ENCODE measurements at places on chromosomes 3 and 15.

GRCh38 chr15:38587214-38587613, 22.6 kb upstream of the RASGRP1 start:
- no peak for DNase-seq

DNA sequence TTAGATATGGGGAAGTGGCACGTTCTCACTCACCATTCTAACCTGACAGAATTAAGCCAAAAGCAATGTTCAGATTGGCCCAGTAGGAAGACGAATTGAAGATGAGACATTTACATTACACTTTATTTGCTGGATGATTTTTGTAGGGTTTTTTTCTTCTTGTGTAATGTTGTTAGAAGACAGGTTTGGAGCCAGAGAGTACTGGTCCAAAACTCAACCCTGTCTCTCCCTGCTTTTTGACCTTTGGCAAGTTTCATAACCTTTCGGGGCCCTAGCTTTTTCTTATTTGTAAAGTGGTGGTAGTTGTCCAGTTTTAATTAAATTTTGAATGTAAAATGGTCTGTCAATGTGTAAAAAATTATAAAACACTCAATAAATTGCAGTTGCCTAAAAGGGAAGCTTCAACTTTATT, 29.5 kb downstream of the PDE8A start:
- no peak for DNase-seq

DNA sequence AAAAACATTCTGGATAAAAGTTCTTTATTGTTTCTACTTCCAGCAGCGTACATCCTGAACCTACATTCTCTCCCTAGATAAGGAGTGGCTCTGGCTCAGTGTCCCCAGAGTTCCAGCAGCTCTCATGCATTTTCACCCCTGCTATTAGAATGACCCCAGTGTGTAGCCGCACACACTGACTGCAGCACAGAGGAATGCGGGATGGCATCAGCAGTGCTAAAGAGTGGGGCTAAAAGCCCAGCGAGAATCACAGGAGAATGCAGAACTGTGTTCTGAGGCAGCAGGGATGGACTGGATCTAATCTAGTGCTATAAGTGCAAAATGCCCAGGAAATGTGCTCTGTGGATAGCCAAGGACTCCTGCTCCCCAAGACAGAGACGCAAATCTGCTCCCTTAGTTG, 66.4 kb upstream of the TJP1 start:
- peak; percentile 21 for DNase-seq

- DNase-seq = no peak
Measured at GRCh38 chr15:27831384-27832236, 267.5 kb downstream of the OCA2 start.

DNA sequence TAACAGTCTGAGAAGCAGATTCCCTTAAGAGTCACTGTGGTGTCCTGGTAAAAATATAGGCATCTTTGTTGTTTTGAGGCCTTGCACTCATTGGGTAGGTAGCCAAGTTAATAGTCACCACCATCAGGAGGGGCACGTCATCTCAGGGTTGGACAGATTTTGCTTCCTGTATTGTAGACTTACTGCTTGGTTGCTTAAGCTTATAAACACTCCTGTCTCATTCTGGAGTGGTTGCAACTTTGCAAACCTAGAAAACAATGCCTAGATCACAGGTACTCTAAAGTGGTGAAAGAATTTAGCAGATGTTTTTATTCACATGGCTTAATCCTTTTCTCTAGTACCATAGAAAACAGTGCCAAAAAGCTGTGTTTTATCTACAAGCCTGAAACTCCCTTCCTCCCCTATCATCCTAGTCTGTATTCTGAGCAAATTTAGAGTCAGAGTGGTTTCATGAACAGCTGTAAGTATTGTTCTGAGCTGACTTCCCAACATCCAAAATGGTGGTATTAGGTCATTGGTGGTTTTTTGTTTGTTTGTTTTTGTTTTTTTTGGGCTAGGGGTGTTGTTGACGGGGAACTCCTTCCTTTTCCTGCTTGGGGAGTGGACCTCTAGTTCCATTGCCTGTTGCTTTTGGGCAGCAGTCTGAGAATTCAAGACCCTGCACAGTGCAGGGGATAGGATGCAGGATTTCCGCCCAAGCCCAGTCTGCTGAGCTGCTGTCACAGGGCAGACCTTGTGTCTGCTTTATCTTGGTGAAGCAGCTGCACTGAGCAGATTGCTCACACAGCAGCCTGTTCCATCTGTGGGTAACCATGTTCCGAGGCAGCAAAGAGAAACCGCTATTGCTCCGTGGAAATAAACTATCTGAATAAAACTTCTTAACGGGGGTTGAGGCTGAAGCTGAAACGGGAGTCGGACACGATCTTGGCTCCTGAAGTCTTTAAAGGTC, 202.0 kb downstream of the AKAP13 start:
- DNase-seq = peak; percentile 95

DNA sequence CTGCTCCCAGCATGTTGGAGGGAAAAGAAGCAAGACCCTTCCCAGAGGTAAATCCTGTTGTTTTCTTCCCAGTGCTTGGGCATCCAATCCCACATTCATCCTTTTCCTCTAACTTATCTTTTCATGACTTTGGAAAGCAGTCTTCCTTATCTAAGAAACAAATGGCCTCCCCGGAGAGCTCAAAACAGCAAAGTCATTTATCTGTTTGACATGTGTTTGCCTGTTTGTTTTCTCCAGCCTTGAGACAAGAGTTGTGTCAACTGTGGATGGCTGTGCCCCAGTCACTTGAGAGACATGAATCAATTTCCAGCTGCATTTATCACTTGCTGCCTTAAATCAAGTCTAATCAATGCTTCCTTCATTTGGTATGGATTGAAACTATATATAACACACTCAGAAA, 103.9 kb downstream of the SHQ1 start:
- DNase-seq = no peak

- DNase-seq = no peak
Measured at GRCh38 chr3:147513785-147514184, 104.6 kb downstream of the ZIC1 start.

DNA sequence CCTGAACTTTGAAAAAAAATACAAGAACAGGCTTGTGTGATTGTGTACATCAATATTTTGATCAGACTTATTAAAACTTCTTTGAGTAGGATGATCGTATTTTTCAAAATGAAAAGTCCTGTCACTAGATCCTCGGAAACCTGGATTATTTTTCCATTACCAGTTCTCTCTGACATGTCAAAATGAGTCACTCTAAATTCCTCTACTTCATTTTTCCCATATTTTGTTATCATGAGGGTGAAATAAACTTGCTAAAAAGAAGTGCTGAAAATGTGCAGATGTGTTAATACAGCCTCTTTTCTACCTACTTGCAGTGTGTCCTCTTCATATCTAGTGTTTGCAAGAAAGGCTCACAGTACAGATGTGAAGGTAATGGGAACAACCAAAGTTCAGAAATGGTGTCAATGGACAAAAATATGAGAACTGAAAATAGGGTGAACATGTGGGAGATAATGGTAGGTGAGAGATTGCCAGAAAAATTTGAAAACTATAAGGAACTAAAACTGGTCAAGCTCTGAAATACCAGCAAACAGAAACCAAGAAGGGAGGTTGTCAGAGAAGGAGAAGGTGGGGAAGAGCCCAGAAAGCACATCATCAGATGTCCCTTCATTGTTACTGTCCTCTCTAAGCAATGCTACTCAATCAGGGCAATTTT, 108.2 kb downstream of the EOMES start:
- DNase-seq = no peak

GRCh38 chr3:23377928-23378672, 175.0 kb downstream of the UBE2E2 start:
- DNase-seq = no peak

- no peak for DNase-seq
Measured at GRCh38 chr3:101722394-101723173, 1.8 kb upstream of the CEP97 start.

DNA sequence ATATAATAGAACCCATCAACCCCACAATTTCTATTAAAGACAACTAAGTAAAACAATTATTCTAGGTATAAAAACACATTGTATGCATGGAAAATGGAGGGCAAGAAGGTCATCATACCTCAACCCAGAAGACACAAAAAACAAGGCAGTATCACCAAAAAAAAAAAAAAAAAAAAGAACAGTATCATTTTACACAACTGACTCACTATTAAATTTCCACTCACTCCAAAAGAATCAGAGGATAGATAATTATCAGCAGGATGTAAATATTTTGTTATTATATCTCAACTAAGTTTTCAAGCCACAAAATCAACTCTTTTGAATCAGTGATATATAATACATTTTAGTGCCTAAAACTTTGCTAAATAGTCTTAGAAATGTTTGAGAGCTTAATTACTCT, 55.0 kb downstream of the CLASP2 start:
- DNase-seq = no peak

GRCh38 chr15:68658151-68658550, 79.4 kb downstream of the CORO2B start:
- DNase-seq = no peak

- no peak for DNase-seq
Measured at GRCh38 chr3:72903004-72903403, 15.2 kb downstream of the GXYLT2 start.

- DNase-seq = no peak
Measured at GRCh38 chr15:100247228-100248225, 94.2 kb downstream of the ADAMTS17 start.

- peak; percentile 55 for DNase-seq
Measured at GRCh38 chr3:170117134-170117533, 64.4 kb downstream of the PHC3 start.

GRCh38 chr3:142213298-142213697, 12.1 kb downstream of the GK5 start:
- DNase-seq = no peak

DNA sequence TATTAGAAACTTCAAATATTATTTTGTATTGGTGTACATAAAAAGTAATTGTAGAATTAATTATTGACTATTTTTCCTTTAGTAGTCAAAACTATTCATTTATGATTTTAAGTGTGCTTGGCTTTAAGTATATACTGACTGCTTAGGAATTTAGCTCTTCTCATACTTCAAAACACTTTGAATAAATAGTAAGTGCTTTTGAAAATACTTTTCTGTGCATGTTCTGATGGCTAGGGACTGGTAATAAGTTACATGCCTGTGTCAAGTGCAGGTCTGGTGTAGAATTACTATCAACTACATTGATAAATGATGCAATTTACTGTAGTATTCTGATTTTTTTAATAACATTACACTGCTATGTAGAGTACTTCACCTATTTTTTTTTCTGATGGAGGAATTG, 397.6 kb upstream of the SGO1 start:
- DNase-seq = no peak

DNA sequence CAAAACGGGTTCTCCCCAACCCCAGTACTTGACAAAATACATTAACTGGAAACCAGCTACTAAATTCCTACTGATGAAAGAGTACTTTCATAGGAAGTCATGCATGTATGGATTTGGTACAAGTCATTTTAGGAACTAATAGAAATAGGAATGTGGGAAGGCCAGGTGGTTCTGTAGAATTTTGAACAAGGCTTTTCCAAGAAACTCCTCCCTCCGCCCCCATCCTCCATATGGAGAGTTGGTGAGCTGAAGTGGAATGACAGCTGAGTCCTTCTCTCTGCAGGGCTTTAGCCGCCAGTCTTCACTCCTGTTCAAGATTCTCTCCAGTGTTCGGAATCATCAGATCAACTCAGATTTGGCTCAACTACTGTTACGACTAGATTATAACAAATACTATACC, 33.2 kb downstream of the TUBGCP4 start:
- DNase-seq = no peak

DNA sequence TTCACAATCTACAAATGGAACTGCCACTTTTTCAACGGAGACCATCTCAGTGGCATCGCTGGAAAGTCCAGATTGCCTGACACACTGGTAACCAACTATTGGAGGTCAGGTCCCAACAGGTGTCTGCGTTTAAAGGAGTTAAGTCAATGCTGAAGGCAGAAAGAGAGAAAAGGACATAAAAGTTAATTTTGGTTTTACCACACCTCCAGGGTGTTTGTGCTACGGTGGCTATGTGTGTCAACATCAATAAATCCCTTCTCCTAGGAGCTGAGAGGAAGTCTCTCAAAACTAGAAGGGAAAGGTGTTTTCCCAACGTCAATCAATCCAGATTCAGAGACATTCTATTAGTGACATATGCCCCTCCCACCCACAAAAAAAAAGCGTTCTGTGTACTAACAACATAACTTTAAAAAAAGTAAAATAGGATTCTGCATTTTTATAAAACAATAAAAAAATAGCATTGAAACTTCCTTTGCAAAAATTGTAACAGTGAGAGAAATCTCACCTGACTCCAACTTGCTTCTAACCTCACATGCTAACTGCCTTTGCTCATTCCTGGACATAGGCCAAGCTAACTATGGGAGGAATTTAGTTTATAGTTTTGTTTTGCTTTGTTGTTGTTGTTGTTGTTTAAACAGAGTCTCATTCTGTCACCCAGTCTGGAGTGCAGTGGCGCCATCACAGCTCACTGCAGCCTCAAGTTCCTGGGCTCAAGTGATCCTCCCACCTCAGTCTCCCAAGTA, 58.7 kb downstream of the GATM start:
- no peak for DNase-seq

DNA sequence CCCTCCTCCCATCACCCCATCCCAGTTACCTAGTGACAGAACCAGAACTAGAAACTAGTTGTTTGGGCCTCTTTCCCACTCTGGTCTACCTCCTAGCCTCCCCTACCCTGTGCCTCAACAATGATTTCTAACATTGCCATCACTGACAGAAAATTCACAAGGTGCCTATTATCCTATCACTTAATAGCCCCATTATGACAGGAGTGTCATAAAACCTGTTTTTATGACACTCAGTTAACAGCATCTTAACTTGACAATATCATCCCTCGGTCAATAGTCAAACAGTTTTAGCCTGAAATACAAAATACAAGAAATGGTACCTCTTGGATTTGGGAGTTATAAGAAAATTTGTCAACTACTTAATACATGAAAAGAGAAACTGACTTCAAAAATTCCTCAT, 46.5 kb downstream of the ULK4 start:
- DNase-seq = no peak
